ENCODE measurements at places on chromosomes 5 and 9.

- DNase-seq = no peak
Measured at GRCh38 chr5:176396330-176396729, 7.8 kb downstream of the HIGD2A start.

DNA sequence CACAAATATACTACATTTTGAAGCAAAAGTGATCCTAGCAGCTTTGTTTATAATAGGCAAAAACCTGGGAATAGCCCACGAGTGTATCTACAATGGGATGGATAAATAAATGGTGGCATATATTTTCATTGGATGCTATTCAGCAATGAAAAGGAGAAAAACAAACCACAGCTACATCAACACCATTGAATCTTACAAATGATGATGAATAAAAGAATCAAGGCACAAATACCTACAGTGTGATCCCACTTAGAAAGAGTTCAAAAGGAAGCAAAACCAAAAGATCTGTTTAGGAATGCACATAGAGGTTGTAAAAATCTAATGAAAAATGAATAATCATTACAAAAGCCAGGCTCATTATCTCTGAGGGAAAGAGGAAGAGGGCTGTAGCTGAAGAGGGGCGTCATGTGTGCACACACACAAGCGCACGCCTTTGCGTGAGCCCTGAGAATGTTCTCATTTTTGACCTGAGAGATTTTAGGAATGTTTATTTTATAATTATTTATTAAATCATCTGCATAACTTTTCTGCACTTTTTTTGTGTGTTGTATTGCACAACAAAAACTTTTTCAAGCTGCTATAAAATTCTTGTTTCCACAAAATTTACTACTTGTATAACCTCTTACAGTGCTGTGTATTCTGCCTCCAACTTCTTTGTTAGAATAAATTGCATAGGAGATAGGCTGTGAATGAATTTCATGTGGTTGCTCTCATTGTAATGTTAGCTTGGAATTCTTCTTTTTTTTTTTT is 5.9 kb upstream of the RHOBTB3 start:
- no peak for DNase-seq

DNA sequence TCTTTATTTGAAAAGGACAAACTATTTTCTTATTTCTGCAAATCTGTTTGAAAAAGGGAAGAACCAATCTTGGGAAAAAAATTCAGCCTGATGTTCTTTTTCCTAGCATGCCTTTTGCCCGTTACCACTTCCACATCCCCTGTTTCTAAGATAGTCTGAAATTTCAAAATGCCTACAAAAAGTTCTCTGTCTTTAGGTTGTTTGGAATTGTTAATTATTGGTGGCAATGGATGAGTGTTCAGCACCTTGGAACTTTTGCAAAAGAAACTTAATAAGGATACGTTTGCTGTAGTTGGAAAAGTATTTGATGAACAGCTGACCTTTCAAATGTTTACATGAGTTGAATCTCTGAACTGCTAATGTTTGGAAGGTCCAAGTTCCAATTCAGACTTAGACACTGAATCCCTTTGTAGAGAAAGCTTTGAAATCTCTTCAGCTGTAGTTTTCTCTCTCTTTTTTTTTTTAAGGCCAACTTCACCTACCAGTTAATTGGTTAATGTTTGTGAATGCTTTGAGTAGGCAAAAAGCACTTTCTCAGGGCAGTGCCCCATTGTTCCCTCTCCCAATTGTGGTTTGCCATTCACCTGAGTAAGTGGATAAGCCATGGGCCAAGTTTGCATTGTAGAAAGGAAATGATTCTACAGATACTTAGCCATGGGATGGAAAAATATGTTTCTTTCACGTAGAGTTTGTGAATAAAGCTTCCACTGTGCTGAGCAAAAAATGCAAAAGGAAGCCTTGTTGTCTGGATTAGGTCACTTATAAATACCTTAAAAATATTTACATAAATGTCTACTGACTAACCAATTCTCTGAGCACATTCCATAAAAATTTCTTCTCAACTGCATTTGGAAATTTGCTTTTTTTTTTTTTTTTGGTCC is 156.4 kb upstream of the ELL2 start:
- DNase-seq = no peak

DNA sequence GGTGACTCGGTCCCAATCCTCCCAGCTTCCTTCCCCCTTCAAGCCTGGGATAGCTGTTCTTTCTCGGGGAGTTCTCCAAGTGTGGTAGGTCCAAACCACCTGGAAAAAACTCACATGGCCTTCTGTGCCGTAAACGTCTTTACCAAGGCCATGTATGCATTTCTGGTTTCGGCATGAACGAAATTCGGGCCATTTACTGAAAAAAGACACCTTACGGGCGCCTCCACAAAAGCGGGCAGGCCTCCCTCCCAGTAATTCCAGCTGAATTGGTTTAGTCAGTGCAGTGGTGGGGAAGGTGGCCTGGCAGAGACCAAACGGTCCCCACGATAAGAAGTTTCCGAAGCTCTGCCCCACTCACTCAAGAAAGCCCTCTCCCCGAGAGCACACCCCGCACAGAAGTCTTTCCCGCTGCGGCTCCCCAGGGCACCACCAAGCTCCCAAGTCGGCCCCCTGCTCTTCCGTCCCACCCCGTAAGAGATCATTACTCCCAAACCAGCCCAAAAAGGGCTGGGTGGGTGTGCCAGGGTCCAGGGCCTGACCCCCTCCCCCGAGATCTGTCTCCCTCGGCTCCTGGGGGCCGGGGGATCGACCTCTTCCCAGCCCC is 86.3 kb upstream of the MELK start:
- DNase-seq = no peak

DNA sequence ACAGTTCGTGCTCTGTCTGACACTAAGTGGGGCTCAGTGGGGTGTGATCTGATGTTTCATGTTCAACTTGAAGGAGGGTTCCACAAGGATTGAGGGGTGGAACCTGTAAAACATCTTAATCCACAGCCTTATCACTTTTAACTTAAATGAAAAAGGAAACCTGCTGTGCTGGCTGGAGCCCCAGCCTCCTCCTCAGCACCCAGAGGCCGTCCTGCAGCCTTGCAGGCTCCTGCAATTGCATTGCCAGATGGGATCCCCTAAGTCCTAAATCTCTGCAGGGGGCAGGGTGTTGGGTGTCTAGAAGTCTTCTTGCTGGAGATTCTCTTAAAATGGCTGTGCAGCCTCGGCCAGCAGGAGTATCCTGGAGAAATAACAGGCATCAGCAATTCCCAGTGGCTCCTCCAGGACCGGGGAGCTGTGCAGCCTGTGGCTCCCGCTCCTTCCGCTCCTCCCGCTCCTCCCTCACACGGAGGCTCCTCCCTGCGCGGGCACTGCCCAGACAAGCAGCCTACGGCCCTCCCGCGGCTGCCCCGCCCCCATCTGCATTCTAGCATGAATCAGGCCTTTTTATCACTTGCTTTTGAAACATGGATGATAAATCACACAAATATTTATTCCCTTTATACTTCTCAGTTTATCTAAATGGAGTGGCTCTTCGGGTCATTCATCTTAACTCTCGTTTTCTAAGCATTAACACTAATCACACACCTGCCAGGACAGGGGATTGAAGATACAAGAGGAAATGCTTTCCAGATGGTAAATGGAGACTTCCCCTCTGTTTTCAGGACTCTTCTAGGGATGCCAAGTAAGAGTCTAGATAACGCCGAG is 131.0 kb downstream of the ADAMTS16 start:
- no peak for DNase-seq

All from stimulated activated CD8-positive, alpha-beta memory T cell treated with anti-CD3 and anti-CD28 coated beads, Interleukin-4, amount 100 ng/mL, for 1 hour (primary cell).